NK-92 treated with Interleukin-12 subunit alpha and Interleukin-12 subunit beta, amount 100 ng/mL, for 24 hours (cell line): ENCODE measurements at places on chromosomes 3 and 15.

DNA sequence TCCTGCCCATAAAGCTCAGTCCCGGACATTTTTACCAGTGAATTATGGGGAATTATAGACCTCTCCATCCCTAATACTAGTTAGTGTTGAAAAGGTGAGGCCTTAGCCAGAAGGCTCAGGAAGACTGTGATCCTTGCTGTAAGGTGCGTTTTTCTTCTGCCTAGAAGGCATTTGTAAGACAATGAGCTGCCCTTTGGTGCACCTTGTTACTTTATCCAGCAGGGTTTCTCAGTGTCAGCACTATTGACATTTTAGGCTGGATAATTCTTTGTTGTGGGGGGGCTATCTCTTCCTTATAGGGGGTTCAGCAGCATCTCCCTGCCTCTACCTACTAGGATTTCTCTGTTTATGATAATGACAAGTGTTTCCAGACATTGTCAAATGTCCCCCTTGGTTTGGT, 108.1 kb upstream of the ABHD17C start:
- DNase-seq = no peak

DNA sequence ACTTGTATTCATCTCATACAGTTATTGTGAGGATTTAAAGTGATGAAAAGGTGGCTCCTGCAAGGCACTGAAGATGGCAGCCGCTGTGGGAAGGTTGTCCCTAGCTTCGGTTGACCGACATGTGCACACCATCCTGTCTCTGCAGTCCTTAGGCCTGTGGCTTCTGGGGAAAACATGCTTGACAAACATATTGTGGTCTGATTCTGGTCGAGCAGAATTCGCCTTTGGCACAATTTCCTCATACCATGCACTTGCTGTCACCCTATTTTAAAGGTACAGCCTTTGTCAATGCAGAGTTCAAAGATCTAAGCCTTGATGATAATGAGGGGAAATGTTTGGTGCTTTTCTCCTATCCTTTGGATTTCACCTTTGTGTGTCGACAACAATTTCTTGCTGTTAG, 50.9 kb downstream of the PRICKLE2 start:
- DNase-seq = no peak

GRCh38 chr3:78794431-78794830, 973.4 kb downstream of the ROBO1 start:
- DNase-seq = no peak

DNA sequence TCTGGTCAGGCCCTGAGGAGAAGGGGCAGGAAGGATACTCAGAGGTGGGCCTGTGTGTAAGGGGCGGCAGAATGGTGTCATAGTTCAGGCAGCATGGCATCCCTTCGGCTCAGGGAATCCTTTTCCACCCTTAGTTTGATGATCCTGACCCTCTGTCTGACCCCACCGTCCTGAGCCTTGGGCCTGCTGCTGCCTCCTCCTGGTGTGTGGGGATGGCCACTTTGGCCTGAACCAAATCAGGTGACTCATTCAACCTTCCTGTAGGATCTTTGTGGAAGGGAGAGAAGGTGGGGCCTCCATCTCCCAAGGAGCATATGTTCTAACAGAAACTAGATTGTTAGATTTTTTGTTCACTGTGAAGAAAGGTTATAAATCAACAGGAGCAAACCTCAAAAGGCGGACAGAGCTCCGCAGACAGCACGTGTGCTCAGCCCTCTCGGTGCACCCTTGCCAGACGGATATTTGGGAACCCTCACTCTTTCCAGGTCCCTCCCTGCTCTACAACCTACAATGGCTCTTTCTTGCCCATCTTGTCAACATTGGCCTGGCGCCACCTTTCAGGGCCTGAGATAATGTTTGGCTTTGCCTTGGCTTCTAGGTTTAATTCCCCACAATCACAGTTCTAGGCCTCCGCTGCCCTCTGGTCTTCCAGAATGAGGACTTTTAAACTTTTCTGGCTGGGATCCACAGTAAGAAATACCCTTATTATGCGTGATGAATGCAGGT, 21.7 kb downstream of the THSD4 start:
- no peak for DNase-seq

DNA sequence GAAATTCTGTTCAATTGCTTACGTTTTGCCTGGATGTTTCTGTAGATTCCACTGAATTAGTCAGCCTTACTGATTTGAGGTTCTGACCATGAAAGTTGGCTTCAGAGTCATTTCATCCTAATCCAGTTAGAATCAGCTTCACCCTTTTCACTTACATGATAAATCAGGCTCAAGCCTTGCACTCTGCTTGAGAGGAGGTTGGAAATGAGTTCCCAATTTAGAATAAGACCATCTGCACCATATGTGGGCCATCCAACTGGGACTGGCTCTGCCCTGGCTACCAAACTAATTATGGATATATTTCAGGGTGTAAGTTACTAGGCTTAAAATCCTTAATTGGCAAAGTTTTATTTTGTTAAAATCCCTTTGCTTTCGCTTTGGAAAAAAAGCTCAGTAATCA, 255.7 kb downstream of the CHL1 start:
- no peak for DNase-seq

DNA sequence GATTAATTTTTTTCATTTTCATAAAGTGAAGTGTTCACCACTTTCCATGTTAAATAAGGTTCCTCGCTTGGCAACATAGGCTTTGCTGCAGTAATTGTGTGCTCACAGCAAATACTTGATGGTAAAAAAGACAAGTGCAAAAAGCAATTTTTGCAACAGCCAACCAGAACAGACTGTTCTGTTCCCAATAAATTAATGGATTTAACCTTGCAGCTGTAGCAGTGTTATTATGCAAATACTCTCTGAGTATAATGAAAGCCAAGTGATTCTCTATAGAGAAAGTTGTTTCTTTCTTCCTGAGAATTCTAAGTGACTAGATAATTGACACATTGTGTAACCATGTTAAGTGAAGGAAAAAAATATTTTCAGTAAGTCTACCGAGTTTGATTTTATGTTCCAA, 183.7 kb upstream of the NAALADL2 start:
- DNase-seq = no peak

- DNase-seq = no peak
These were observed 699.1 kb downstream of the NAALADL2 start for GRCh38 chr3:175558261-175558660.

GRCh38 chr3:137134431-137134830, 176.6 kb downstream of the IL20RB start:
- no peak for DNase-seq

DNA sequence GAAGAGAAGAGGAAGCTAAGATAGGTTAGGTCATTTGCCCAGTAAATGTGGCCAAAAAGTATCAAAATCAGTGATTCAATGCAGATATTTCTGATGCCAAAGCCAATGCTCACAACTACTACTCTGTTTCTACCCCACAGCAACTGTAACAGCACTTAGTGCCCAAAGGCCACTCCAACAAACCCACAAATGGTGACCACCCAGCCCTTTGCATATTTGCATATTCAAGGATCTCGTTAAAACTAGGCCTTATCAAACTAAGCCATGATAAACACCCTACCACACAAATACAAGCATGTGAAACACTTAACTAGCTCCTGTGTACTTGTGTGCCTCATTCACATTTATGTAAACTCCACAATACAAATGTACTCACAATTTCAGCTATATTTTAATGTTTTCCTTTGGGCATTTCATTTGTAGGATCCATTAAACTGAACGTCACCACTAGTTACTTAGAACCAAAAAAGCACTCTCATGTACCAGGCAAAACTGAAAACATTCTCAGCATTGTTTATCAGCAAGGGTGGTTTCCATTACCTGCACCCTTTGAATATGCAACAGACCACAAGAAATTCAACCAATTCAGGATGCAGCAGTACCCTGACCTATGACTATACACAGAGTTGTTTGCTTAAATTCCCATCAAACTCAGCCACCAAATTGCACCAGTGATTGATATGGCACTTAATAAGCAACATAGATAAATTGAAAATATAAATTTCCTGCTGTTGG, 111.2 kb upstream of the STT3B start:
- no peak for DNase-seq

DNA sequence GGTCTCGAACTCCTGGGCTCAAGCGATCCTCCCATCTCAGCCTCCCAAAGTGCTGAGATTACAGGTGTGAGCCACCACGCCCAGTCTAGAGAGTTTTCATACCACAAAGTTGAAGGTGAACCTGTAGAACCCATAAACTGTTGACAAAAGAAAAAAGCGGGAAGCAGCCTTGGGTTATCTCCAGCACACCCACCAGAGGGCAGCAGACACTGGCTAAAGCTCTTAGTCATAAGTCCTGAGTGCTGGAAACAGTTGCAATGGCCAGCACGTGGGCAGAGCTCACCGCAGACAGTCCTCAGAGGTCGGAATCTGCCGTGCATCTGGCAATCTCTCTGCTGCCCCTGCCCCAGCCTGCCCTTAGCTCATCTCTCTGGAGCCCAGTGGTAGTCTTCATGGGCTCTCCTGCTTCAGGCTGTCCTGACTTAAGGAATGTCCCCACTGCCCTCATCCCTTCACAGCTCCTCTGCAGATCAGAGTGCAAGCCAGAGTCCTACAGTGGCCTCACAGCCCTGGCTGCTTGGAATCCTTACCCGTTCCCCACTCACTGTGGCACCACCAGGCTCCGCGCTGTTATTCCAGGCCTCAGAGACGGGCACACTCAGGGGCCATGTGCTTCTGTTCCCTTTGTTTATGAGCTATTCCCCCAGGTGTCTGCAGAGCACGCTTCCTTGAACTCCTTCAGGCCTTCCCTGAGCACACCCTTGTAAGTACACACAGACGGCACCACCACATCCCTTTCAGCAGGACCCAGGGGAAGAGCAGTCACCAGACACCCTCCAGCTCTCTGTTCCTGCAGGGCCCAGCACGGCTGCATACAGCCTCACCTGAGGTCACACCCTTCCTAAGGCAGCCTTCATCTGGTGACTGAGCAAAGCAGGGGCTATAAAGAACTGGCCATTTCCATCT, 8.8 kb upstream of the ELP6 start:
- DNase-seq = peak; percentile 39

- DNase-seq = no peak
These were observed 277.3 kb upstream of the NR2F2 start for GRCh38 chr15:96053031-96053780.

DNA sequence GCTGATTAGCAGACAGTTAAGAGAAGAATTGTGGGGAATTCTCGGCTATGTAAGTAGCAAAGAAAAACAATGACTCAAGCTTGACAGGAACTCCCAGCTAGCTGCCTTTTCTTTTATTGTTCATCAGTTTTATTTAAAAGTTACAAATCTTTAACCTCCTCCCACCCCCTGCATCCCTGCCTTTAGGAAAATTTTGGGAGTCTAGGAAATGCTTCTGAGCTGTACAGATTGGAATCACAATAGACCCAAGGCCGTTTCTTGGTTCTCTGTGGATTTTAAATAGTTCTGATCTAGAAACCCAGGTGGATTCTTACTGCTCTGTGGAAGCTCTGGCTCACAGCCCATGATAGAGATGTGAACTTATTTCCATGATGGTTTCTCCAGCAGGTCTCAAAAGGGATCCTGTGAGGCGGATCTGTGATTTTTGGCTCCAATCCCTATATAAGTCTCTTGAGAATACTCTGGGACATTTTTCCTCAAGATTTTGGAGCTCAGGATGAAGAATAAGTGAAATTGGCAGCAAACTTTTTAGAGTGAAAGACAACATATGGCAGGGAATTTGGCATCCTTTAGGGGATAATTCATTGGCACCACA, 312.3 kb downstream of the EPHA3 start:
- DNase-seq = no peak

GRCh38 chr3:187136936-187137335, 2.4 kb downstream of the RPL39L start:
- peak; percentile 32 for DNase-seq

GRCh38 chr15:69976366-69976994, 121.2 kb downstream of the TLE3 start:
- no peak for DNase-seq

- no peak for DNase-seq
These were observed 324.0 kb upstream of the IL12A start for GRCh38 chr3:159664653-159665052.

DNA sequence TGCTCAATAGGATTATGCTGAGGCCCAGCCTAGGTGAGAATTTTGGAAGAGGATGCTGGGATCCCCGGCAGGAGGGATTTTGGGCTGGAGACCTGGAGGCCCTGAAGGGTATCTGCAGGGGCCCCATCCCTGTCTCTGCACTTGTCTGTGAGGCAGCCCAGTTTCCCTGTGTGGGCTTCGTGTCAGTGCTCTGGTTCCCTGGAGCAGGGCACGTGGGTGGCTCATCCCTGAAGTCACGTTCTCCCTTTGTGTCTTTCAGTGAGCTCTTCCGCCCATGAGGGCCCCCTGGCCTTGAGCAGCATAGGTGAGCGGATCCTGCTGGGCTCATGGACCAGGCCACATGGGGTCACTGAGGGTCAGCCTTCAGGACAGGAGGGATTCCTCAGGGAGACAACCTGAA, 217.9 kb downstream of the SNRPN start:
- no peak for DNase-seq

DNA sequence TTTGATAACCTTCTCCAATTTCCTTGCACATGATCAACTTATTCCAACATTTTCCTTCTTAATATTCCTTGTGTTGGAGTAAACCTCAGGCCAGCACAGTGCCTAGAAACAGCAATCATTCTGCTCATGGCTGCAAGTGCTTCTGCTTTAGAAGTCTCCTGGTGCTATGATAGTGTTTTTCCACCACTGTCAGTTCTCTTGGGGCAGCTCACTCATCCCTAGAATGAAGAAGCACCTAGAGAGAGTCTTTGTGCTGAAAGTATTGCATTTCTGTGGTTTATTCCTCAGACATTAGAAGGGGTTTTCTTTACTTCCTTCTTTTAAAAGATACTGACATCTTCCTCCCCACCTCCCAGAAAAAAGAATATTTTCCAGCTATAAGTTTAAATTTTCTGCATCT, 183.5 kb downstream of the RYR3 start:
- no peak for DNase-seq

- DNase-seq = no peak
These were observed 101.0 kb downstream of the OSBPL10 start for GRCh38 chr3:31880020-31880419.

GRCh38 chr15:84905016-84905916, 20.8 kb downstream of the SLC28A1 start:
- DNase-seq = no peak

- DNase-seq = peak; percentile 35
These were observed 45.6 kb upstream of the TFRC start for GRCh38 chr3:196127308-196128040.

GRCh38 chr15:38514601-38515000, 50.0 kb downstream of the RASGRP1 start:
- no peak for DNase-seq

GRCh38 chr15:70164910-70165715, 67.4 kb upstream of the TLE3 start:
- no peak for DNase-seq

DNA sequence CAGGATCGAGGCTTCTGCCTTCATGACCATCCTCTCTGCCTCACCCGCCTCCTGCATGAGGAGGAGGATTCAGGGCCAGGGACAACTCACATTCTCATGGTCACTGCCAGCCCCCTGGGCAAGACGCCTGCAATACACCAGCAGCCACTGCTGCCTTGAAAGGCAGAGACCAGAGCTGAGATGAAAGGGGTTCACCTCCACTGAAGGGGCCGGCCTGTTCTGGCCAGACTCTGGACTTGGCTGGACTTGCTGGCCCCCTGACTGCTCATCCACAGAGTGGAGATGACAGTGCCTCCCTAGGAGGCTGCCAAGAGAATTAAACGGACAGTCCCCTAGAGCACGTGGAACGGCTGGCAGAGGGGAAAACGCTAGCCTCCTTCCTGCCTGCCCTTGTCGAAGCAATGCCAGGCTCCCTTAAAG, 35.2 kb downstream of the MGLL start:
- DNase-seq = no peak

- DNase-seq = no peak
These were observed 40.4 kb upstream of the RAB6B start for GRCh38 chr3:133935843-133936769.
